NCI-H524 (cell line): ENCODE measurements at places on chromosomes 5 and 9.

- DNase-seq: no peak
Observed at GRCh38 chr9:133367221-133367620, 8.6 kb downstream of the SURF4 start.

- no peak for DNase-seq
Observed at GRCh38 chr9:684941-685340, 156.6 kb upstream of the DMRT1 start.

DNA sequence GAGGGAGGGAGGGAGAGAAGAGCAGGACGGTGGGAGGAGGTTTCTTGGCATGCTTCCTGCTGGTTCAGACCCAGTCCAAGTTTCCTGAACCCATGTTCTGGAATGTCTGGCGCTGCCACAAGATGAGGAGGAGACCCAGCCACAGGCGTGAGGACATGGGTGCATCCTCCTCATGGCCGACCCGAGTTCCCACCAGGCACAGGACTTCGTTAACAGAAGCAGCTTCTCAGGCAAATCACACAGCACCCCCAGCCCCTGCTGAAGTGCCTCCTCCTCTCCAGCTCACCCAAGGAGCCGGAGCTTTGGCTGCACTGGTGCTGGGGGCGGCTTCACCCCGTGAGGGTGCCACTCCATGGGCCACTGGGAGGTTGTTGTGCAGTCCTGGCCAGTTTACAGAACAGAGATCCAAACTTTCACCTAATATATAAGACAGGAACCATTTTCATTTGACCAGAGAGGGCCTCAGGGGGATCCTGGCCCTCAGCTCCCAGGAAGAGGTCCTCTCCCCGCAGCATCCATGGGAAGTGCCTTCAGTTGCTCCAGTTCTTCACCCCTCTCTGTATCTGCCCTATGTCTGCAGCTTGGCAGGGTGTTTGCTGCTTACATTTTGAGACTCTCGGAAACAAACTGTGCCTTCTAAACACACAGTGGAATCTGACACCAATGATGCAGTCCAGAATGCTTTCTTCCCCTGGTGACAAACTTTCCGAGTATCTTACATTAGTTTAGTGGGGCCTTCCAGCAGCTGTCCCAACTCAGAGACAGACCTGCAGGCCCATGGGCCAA is 10.2 kb upstream of the NKD2 start:
- no peak for DNase-seq

DNA sequence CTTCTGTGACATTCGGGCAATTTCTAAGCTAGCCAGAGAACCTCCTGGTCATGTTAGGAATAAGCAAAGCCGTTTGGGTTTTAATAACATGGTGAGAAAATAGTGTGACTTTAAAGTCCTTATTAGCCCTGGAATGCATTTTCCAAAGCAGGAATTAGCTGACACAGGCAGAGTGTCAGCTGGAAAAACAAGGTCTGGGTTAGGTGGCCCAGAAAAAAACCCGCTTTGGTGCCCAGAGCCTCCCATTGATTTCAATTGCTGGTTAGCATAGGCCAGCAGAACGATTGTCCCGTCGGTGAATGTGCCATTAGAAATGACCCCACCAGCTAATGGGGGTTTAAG is 62.1 kb upstream of the CPEB4 start:
- no peak for DNase-seq

DNA sequence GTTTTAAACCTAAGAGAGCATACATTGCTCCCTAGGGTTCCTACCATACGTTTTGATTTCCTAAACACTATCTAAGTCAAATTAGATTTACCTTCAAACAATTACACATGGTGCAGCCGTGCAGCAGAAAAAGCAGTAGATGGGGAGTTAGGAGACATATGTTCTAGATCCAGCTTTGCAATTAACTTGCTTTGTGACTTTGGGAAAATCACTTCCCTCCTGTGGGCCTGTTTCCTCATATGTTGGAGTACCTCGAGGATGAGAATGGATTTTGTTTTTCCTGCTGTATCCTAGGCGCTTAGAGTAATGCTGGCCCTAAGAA is 711 bp downstream of the MRPL50 start:
- DNase-seq: no peak

- no peak for DNase-seq
Observed at GRCh38 chr5:138502121-138502520, 36.8 kb downstream of the EGR1 start.

DNA sequence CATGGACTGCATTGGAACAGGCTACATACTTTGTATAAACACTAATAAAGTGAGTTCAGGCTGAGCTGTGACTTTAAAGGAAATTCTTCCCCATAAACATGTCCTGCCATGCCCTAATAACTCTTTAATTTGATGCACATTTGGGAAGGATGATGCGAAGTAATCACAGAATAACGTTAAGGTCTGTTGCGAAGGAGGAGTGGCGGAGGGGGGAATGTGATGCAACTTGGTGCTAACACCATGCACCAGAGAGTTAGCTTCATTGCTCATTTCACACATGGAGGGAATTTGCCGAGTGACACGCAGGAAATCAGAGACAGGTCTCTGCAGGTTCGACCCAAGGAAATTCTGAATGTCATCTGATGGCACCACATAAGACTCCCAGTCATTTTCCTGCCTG is 32.9 kb downstream of the SLIT3 start:
- DNase-seq: no peak

DNA sequence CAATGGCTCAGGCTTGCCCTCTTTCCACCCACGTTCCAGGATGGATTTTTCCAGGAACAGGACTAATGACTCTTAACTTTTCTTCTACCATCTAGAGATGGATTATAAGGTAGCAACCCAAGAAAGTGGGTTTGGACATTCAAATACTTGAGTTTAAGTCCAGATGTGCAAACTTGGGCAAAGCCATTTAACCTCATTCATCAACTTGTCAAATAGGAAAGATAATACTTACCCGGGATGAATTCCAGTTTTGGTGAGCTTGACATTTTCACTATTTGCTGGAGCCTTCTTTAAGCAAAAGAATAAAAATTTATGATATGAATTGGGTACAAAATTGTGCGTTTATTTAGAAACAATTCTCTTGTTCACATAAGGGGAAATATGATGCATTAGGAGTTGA is 44.3 kb upstream of the ZBED3 start:
- DNase-seq: no peak

DNA sequence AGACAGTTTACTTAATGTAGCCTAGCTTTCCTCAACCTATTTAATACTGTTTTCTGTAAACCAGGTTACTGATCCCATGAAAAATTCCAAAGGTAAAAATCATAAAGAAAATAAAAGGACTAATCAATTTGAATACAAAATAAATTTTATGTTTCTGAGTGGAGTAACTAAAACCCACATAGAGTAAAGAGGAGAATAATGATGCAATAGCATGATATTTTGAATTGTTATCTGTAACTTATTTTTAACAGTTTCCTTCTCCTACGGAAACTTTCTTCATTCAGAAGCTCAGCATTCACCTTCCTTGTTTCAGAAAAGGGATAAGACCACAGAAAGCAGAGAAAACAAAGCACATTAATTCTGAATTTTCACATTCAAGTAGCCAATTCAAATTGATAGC is 320.6 kb upstream of the NUDT12 start:
- DNase-seq: no peak

GRCh38 chr5:1437226-1437829 is 7.9 kb downstream of the SLC6A3 start:
- DNase-seq: peak; percentile 80

GRCh38 chr5:128100860-128101557 is 17.4 kb downstream of the SLC12A2 start:
- DNase-seq: peak; percentile 15

DNA sequence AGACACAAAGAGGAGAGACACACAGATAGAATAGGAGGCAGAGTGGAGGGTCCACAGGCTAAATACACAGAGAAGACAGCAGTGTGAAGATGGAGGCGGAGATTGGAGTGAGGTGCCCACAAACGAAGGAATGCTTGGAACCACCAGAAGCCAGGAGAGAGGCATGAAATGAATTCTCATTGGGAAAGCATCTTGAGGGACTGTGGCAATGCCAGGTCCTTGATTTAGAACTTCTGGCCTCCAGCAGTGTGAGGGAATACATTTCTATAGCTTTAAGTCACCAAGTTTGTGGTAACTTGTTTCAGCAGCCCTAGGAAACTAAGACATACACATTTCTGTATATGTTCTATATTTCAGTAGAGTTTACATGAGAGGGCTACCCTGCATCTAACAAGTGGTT is 396.6 kb upstream of the ZNF608 start:
- no peak for DNase-seq
